ENCODE measurements at places on chromosomes 5 and 9.

GRCh38 chr5:133457439-133458355 is 154.6 kb downstream of the FSTL4 start:
- DNase-seq = no peak

DNA sequence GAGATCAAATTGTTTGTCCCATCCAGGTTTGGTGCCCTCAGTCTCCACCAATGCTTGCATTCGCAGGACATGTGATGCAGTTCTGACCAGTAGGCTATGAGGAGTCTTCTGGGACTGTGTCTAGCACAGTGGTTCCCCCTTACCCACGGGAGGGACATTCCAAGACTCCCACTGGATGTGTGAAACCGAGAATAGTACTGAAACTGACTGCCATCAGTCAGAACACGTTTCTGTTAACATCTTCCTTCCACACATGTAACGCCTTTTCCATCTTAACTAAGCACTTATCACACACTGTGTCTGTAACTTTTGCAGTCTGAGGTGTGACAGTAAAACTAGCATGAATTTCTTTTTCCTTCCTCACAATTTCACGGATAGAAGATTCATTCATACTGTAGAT is 74.7 kb downstream of the PTTG1 start:
- DNase-seq = no peak

DNA sequence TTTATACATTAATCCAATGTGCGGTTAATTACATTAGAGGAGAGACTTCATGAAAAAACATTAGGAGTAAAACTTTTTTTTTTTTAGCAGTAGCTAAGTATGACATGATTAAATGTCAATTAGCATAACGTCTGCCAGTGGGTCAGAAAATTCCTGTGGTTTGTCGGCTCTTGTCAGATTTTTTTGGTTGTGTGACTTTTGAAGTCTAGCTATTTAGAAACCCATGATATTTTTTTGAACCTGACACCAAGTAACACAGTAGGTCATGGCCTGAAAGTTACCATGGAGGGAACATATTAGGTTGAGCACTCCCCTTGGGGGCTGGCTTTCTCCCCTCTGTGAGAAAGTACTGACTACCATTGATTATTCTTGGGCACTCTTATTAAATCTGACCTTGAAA is 84.8 kb upstream of the ALDH1A1 start:
- no peak for DNase-seq

DNA sequence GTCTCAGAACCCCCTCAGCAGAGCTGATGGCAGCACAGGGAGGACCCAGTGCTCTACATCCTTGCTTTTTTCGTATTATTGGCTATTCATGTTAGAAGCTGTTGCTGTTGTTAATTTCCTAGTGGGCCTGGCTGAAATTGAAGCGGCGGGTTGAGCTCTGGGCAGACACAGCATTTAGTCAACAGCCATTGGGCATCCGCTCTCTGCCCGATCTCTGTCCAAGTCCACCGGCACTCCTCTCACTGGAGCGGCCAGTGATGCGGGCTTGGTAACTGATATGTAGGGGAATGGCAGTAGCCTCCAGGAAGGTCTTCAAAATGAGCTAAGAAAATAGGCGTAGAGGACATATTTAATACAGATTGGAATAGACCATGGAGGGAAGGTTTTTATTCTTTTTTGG is 1.3 kb upstream of the GARNL3 start:
- DNase-seq = no peak

DNA sequence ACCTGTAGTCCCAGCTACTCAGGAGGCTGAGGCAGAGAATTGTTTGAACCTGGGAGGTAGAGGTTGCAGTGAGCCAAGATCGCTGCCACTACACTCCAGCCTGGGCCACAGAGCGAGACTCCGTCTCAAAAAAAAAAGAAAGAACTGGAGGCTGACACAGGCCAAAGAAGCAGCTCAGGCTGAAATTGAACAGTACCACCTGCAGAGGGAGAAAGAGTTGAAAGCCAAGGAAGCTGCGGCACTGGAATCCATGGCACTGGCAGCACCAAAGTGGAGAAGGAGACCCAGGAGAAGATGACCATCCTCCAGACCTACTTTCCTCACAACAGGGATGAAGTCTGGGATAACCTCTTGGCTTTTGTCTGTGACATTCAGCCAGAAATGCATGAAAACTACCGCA is 11.3 kb upstream of the TMEM141 start:
- no peak for DNase-seq

- no peak for DNase-seq
These were observed 741 bp upstream of the NKX2-5 start for GRCh38 chr5:173235499-173236394.

- DNase-seq = no peak
These were observed 39.3 kb upstream of the KCNIP1 start for GRCh38 chr5:170464280-170465127.

DNA sequence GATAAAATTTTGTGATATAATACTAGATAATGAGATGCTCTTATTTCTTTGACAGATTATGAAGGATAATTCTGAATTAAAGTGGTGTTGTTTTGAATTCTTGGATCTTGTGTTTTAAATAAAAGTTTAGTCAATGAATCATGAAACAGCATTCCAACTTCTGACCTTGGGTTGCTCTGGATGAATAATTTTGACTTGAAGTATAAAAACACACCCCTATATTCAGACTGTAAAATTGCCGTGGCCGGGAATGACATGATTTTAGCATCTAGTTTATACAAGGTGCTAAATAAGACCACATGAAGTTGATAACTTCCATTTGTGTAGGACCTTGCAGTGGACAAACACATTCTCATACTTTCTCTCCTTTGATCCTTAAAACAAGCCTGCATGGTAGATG is 67.2 kb upstream of the DAP start:
- no peak for DNase-seq

DNA sequence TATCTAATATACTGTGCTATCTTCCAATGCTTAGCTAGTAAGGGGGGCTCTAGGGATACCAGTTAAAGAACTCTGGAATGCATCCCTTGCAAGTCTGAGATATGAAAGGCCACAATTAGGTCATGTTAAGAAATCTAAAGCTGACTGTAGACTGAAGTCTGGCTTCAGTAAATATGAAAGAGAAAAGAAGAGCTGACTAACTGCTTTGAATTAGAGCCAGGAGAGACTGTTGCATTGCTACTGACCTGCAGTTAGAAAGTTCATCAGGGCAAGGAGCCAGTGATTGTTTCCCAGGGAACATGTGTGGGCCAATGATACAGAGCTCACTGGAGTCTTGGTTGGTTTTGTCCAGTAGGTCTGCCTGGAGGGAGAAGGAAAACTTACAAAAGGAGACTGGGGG is 472.1 kb upstream of the TNC start:
- no peak for DNase-seq

DNA sequence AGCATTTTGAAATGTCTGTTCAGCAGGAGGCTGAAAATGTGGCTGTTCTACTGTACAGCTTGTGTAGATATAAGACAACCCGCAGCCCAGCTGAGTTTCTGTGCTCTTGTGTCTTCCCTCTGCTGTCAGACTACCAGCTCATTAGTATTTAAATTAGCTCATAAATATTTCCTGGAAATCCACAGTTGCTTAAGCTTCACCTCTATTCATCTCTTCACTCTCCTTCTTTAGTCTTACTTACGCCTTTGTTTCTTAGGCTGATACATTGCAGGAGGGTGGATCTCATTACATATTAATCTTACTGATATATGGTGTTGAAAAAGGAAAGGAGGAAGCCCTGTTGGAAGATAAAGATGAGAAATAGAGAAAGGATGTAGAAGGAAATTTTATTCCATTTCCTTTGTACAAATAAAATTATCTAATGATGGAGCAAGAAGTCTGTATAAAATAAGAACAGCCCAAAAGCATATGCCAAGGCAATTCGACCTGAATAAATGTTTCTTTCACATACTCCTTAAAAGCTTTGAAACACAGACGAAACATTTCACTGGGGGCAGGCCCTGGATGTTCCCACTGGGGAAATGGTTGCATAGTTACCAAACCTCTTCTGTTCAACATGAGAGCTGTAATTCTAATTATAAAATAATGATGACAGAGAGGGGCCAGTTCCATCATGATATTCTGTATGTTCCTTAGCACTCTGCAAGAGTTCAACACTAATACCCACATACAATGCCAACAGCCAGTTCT is 111.8 kb upstream of the APC start:
- no peak for DNase-seq

GRCh38 chr9:106887066-106887465 is 24.1 kb downstream of the ZNF462 start:
- DNase-seq = no peak

GRCh38 chr5:126778675-126779403 is 1.9 kb downstream of the LMNB1 start:
- peak; percentile 32 for DNase-seq

- DNase-seq = peak; percentile 37
These were observed 52.3 kb downstream of the PSD2 start for GRCh38 chr5:139847790-139848507.

- no peak for DNase-seq
These were observed 92.3 kb upstream of the FANCC start for GRCh38 chr9:95409650-95410426.

DNA sequence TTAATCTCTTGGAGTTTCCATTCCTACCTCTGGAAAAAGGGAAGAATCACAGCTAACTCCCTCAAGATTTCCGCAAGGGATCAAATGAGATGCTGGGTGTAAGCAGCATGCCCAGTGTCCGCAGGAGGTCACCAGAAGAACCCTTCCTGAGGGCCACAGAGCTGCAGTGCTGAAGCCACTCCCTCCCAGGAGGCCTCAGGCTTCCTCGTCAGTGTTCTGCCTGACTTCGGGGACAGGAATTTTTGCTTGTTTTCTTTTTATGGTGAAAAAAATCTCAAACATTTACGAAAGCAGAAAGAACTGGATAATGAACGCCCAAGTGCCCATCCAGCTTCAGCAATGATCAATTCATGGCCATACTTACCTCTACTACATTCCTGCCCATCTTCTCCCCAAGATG is 183.0 kb downstream of the CDK5RAP2 start:
- DNase-seq = no peak

DNA sequence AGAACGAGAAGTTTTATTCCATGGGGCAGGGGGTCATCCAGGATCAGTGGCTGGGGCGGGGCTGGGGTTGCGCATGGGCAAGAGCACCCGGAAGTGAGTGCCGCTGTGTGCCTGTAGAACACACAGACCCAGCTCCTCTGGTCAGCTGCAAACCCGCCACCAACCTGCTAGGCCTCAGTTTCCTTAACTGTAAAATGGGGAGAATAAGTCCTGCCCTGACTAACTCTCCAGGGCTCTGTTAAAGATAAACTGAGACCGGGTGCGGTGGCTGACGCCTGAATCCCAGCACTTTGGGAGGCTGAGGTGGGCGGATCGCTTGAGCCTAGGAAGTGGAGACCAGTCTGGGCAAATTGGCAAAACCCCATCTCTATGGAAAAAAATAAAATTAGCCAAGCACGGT is 152.2 kb downstream of the GABBR2 start:
- no peak for DNase-seq

DNA sequence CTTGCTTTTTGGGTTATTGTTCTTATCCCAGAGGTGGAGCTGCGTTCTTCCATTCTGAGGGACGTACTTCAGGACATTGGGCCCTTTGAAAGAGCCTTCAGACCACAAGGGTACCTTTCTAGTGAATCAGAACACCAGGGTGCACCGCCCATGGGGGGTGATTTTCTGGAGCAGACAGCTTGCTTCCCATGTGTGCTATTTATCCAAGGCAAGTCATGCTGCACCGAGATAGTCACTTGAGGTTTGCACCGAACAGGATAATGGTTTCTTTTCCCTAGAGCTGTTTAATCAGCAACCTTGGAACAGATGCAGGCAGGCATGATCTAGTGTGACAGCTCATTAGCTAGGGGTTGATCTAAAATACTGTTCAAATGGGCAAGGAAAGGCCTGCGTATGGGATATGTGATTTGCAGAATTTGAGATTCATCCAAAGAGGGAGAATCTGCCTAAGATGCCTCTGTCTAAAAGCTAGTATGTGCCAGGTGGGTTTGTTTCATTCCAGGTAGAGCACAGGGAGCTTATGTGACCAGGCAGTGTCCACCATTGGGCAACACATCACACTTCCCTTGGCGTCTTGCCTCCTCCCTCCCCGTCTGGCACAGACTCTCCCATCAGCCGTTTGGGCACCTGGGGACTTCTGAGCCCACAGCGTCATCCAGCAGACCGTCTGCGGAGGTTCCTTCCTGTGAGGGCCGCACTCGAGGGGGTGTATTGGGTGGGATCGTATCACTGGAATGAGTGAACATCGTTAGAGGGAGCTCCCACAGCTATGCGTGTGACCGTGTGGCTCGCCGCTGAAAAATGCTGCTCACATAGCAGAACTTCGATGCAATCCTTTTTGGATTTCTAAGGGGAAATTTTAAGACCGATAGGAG is 23.0 kb downstream of the ABL1 start:
- DNase-seq = no peak

GRCh38 chr5:34015120-34015822 is 7.4 kb upstream of the AMACR start:
- DNase-seq = no peak

DNA sequence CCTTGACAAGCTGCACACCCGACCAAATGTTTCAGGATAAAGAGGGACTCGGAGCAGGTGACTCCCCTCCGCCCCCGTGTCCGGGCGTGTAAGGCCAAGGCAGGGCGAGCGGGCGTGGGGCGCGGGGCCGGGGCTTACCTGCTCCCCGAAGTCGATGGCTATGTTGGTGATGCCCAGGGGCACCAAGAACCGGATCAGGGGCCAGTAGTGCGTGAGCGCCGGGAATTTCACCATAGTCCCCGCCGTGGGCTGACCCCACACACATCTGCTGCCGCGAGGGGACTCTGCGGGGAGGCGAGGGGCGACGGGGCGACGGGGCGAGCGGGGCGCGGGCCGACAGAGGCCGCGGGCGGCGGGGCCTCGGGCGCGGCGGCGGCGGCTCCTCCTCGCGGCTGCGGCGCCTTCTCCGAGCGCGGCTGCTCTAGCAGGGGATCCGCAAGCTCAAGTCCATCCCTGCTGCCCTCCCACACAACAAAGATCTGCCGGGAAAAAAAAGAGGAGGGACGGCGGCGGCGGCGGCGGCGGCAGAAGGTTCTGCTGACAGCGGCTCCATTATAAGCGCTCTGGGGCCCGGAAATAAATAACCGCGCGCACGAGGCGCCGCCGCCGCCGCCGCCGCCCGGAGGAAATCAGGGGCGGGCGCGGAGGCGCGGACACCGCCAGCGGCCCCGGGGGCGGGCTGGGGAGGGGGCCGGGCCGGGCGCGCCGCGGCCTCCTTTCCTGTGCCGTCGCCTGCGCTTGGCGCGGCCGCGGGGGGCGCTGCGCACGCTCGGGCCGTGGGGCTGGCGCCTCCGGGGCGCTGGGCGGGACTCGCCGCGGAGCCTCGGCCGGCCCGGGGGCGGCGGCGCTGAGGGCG is at the start of gene ANKH:
ANKH (minus strand) TSS at position 565 of the 856 bp plus-strand sequence; CDS start at position 234, 331 bp downstream.
- peak; percentile 84 for DNase-seq

GRCh38 chr9:134217431-134218210 is 53.3 kb upstream of the RNU6ATAC start:
- DNase-seq = peak; percentile 66

- DNase-seq = no peak
These were observed 38.6 kb downstream of the TGFBI start for GRCh38 chr5:136067422-136067821.

- DNase-seq = no peak
These were observed 510.0 kb downstream of the ACTL7B start for GRCh38 chr9:108345826-108346225.

DNA sequence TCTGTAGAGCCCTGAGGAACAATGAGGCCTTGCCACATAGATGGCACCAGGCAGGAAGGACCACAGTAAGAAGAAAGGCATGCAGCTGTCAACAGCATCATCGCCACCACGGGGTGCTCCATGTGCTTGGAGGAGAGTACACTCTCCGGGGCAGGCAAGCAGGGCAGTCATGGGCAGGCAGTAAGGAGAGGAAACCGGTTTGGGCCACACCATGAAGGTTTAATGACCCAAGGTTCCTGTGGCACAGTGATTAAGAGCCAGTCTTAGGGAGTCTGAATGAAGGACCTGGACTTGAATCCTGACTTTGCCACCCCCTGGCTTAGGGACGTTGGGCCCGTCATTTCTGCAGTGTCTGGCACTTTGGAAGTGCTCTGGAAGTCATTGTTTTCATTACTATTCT is 80.6 kb upstream of the ZBTB43 start:
- no peak for DNase-seq

Measured in RPMI8226 (cell line).